Stimulated activated CD8-positive, alpha-beta memory T cell treated with anti-CD3 and anti-CD28 coated beads, Interleukin-7, amount 100 ng/mL, for 1 hour (primary cell): ENCODE measurements at places on chromosomes 6 and 20.

GRCh38 chr20:61443443-61444126, 191.5 kb downstream of the CDH4 start:
- no peak for DNase-seq

DNA sequence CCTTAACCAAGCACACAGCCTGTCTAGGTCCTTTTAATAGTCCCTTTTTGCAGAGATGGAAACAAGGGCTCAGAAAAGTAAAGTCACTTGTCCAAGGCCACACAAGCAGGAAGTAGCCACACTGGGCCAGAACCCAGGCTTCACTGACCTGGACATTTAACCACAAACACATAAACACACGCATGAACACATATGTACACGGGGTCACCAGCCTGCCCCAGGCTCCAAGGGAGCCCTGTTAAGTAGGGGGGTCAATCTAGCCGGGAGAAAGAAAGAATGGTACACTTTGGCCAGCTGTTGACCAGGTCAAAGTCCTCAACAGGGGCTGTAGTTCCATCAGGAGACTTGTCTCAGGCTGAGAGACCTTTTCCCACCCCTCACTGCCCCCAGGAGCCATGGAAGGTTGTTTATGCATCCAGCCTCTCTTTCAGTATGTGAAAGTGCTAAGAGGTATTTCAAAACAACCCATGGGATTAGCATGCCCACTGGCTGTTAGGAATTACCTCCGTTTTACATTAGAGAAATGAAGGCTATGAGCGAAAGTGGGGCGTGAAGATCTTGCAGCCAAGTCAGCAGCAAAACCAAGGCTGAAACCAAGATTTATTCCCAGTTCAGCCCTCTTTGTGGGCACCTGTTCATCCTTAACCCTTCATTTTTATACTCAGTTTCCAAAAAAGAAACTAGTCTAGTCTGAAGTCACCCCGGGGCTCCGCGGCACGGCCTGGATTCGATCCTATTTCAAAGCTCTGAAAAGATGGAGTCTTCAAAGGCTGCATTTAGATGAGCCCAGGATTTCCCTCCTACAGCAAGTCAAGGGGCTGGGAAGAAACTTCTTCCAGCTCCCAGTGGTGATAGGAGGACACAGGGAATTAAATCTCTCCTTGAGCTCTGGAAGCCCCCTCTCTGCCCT, 9.8 kb downstream of the SDC4 start:
- no peak for DNase-seq

DNA sequence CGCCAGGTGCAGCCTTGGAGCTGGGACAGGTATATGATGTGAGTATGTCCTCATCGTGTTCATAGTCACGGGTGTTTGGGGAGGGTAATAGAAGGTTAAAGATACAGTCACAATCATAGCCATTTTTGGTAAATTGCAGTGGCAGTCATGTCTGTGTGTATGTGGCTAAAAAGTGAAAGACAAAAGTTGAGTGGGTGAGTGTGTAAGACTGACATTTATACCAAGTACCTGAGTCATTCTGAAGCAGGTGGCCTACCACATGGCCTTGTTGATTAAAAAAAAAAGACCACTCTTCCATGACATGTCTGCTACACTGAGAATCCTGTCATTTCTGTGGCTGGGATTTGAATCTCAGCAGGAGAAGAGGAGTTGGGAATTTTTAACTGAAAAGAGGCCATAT, 181.9 kb downstream of the SCP2D1 start:
- no peak for DNase-seq

DNA sequence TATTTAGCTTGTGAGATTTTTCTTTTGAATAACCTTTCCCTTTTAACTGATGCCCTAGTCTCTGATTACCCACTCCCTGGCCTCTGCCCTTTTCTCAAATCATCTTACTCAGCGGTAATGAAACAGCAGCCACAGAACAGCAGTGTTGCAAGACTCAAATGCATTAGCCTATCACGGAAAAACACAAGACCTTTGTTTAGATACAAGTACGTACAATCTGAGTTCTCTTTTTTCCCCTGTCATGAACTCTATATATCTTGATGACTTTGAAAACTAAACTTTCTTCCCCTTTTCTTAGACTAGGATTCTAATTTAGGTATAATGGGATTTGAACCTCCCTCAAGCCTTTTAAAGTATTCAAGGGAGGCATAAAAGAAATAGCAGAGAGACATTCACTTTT, 1034.9 kb downstream of the EYS start:
- no peak for DNase-seq

- DNase-seq, result peak; percentile 3
These were observed 33.0 kb downstream of the RRBP1 start for GRCh38 chr20:17648791-17649730.

GRCh38 chr6:150865406-150866146, at the start of gene MTHFD1L:
MTHFD1L (plus strand) TSS chr6:150865702; CDS start chr6:150865823, 121 bp downstream.
- peak; percentile 43 for DNase-seq

DNA sequence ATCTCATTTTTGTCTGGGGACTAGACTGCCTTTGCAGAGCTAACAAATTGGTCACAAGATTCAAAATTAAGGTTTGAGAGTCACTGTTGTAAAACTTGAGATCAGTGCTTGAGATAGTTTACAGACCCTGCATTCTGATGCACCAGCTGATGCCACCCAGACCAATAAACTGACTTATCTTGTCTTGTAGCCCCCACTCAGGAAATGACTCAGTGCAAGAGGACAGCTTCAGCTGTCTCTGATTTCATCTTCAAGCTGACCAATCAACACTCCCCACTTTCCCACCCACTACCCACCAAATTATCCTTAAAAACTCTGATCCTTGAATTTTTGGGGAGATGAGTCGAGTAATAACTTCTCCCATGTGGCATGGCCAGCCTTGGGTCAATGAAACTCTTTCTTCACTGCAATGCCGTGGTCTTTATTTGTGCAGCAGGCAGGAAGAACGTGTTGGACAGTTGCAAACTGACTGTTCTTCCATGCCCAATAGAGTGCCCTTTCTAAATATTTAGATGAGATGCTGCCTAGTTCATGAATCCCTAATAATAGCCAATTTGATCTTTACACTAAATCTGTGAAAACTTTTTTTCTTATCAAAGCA, 48.3 kb upstream of the PROKR2 start:
- no peak for DNase-seq

DNA sequence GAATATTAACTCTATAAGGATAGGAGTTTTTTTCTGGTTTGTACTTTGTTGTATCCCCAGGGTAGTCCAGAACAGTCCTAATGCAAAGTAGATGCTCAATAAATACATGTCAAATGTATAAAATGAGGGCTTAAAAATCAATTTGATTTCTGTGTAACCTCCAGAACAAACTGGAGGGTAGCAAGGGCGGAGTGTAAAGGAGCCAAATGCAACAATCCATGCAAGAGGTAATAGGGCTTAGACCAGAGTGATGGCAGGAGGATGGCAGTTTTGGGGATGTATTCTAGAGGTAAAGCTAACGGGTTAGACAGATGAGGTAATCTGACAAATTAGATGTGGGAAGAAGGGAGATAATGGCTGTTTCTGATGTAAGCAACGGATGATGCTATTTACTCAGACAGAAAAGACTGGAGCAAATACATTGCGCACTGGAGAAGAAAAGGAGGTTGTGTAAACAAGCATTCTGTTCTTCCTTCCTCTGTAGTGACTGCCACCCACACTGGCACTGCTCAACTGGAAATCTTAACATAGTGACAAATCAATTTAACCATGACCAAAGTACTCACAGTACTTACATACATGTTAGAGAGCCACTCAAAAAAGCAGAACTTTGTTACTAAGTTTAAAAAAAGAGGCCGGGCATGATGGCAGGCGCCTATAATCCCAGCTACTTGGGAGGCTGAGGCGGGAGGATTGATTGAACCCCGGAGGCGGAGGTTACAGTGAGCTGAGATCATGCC, 2.0 kb downstream of the ZNF318 start:
- no peak for DNase-seq

DNA sequence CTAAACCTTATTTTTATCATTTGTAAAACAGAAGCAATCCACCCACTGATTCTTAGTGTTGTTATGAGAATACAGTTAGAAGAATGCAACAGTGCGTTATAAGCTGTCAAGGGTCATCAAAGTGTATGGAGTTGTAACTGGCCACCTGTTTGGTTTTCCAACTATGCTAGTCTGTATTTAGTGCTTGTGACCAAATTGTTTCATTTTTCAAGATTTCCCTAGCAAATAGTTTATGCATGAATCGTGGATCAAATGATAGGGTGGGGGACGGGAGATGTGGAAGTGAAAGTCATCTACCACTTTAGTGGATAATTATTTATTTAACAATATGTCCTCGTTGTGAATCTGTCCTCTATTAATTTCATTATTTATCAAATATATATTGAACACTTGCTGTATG, 175.4 kb upstream of the HDDC2 start:
- no peak for DNase-seq

GRCh38 chr20:41509316-41510200, 108.6 kb downstream of the CHD6 start:
- no peak for DNase-seq

GRCh38 chr6:88499845-88500699, 333.9 kb upstream of the CNR1 start:
- DNase-seq, result no peak

GRCh38 chr6:160398674-160399271, 50.6 kb downstream of the SLC22A3 start:
- DNase-seq, result no peak

DNA sequence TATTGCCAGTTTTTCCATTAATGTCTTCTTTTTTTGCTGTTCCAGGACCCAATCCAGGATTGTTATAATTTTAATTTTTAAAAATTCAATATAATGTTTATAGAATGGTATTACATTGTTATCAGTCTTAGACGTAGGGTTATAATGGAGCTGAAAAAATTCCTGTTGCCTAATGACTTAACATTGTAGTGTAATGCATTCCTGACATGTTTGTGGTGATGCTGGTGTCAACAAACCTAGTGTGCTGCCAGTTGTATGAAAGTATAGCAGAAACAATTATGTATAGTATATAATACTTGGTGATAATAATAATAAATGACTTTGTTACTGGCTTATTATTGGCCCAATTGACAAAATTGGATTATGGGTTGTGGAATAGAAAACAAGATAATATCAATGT, 30.4 kb downstream of the KIZ start:
- no peak for DNase-seq

DNA sequence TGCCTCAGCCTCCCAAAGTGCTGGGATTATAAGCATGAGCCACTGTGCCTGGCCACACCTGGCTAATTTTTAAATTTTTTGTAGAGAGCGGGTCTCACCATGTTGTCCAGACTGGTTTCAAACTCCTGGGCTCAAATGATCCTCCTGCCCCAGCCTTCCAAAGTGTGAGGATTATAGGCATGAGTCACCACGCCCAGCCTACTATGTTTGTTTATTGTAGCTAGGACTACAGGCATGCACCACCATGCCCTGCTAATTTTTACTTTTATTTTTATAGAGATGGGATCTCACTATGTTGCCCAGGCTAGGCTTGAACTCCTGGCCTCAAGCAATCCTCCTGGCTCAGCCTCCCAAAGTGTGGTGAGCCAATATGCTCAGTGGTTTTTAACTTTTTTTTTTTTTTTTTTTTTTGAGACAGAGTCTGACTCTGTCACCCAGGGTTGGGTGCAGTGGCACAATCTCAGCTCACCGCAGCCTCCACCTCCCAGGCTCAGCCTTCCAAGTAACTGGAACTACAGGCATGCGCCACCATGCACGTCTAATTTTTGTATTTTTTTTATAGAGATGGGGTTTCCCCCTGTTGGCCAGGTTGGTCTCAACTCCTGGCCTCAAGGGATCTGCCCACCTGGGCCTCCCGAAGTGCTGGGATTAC, 12.0 kb upstream of the DDX43 start:
- no peak for DNase-seq

GRCh38 chr6:11409371-11409770, 128.2 kb upstream of the TMEM170B start:
- DNase-seq, result no peak

DNA sequence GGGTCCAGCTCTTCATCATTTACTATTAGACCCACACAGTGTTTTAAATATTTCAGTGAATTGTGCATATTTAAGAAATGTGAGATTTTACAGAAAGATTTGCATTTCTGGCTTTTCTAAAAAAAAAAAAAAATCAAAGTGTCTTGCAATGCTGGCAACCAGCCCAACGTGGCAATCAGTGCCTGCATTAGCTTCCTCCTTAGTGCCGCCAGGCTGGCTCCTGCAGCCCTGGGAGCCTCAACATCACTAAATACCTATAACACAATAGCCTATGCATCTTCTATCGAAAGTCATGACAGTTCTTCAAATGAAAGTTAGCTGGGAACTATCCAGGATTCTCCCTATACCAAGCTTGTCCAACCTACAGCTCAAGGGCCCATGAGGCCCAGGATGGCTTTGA, 9.4 kb upstream of the CD93 start:
- DNase-seq, result no peak

DNA sequence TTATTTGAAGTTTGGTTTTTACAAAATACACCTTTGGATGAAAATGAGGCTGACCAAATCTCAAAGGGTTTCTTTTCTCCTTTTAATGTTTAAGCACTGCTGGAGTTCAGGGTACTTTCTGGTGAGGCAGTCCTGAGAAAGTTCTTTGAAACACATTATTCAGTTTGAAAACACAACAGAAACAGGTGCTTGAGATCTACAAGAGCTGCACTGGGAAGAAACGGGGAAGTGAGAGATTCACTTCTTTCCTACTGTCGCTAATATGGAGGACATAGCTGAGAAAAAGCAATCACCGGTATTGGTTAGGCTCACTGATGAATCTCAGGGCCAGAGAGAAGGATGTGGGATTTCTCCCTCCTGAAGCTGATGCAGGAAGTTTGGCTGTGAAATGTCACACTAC, 22.9 kb upstream of the TMEM170B start:
- no peak for DNase-seq

DNA sequence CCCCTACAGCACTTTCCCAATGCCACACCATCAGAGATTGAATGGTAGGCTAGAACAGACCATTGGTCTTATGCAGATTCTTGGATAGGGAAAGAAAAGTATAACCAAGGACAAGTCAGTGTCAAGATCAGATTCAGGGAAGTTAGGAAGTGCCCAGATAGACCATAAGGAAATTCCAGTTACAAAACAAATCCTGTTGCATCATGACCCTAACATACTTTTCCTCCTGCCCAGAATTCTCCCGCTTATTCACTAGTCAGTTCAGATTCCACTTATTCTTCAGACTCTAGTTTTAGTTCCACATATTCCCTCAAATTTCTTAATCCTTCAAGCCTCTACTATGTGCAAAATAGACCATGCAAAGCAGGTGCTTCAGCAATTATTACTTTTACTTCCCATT, 20.7 kb downstream of the METTL24 start:
- DNase-seq, result no peak

- no peak for DNase-seq
These were observed 188.6 kb downstream of the GJA10 start for GRCh38 chr6:90082847-90083246.

- no peak for DNase-seq
These were observed 1.1 kb downstream of the PCSK2 start for GRCh38 chr20:17227669-17228623.

DNA sequence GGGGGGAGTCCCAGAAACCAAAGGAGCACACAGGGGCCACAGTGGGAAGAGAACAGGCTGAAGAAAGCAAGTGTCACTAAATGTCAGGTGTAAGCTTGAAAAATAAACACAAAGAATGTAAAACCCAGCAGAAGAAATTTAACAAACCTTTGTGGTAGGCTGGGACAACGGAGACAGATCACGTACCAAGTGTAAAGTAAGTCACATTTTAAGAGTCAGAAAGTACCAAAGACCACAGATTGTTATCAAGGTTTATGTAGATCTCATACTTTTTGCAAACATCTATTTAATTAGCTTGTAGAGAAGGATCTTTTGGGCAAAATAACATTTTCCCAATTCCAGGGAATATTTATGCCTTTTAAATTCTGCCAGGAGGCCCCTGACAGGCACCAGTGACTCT, 1.6 kb downstream of the CLIC5 start:
- DNase-seq, result no peak
